ENCODE measurements at places on chromosomes 16 and 17.

- DNase-seq: peak; percentile 43
Observed at GRCh38 chr17:37608351-37609169, 658 bp downstream of the SYNRG start.

GRCh38 chr17:57887161-57887560, 37.3 kb upstream of the MRPS23 start:
- DNase-seq: no peak

- DNase-seq: no peak
Observed at GRCh38 chr16:54009464-54010176, 277.0 kb downstream of the IRX3 start.

GRCh38 chr16:88384222-88385111, 1.7 kb downstream of the ZNF469 start:
- DNase-seq: no peak

GRCh38 chr17:82222816-82223215, 6.0 kb upstream of the SLC16A3 start:
- DNase-seq: no peak

GRCh38 chr16:17104654-17105053, 366.1 kb downstream of the XYLT1 start:
- DNase-seq: no peak

DNA sequence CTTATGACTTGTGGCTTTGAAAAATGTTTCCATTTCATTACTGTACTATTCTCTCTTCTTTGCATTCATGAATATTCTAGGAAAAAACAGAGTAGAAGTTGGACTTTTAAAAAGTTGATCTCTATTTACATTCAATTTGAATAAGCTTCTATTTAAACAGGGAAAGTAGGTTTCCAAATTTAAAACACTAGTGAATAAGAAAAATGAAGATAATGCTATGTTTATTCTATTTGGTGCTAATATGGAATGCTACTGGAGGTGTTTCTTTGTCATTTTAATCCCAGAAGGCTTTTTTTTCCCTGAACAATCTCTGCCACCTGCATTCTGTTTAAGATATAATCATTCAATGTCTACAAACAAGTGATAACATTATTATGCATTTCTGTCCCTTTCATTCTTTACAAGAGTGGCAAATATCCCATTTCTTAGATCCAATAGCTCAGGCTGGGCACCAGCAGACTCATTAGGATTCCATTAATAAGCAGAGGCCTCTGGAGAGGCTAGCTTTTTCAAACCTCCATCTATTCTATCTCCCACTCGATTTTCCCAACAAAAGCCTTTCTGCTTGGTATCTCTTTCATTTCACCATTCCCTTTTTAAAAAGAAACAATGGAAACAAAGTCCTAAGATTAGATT, 1001.6 kb upstream of the CDH8 start:
- no peak for DNase-seq

- no peak for DNase-seq
Observed at GRCh38 chr16:79336437-79337229, 263.9 kb downstream of the MAF start.

DNA sequence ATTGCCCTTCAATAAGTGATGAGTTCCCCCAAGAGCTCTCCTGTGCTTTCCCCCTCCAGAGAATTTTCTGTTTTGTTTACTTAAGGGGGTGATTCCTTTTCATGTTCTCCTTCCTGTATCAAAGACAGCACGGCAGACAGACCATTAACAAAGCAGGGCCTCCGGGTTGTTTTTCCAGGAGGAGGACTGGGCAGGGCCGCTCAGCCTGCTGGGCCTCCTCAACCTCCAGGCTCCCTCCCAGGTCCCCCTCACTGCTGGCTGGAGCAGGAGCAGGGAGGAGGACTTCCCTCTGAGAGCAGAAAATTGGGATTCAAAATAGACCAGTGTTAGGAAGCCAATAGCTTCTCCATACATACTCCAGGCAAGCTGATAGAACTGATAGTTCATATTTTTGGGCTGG, 20.4 kb downstream of the SDK2 start:
- no peak for DNase-seq

GRCh38 chr16:65679785-65680184, 557.9 kb upstream of the CDH11 start:
- no peak for DNase-seq

- DNase-seq: no peak
Observed at GRCh38 chr16:21268236-21268635, 9.9 kb downstream of the CRYM start.

- DNase-seq: no peak
Observed at GRCh38 chr16:56889206-56889605, 24.2 kb downstream of the SLC12A3 start.

GRCh38 chr16:84169765-84170310, 17.0 kb downstream of the TAF1C start:
- no peak for DNase-seq

DNA sequence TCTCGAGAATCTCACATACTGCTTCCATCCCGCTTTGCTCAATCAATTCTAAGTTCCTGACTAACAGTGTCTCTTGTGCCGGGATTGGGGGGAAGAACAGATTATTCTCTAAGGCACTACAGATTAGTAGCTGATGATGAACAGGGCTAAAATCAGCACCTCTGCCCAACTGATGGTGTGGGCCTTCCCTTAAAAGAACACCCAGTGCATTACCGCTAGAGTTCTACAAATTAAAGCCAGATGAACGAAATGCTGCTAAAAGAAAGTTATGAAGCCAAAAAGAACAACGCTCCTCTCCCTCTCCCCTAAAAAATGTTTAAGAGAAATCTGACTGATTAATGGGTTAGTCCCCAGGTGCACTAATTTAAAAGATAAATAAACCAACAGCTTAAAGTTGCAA, 4.4 kb downstream of the CDC27 start:
- DNase-seq: peak; percentile 52

DNA sequence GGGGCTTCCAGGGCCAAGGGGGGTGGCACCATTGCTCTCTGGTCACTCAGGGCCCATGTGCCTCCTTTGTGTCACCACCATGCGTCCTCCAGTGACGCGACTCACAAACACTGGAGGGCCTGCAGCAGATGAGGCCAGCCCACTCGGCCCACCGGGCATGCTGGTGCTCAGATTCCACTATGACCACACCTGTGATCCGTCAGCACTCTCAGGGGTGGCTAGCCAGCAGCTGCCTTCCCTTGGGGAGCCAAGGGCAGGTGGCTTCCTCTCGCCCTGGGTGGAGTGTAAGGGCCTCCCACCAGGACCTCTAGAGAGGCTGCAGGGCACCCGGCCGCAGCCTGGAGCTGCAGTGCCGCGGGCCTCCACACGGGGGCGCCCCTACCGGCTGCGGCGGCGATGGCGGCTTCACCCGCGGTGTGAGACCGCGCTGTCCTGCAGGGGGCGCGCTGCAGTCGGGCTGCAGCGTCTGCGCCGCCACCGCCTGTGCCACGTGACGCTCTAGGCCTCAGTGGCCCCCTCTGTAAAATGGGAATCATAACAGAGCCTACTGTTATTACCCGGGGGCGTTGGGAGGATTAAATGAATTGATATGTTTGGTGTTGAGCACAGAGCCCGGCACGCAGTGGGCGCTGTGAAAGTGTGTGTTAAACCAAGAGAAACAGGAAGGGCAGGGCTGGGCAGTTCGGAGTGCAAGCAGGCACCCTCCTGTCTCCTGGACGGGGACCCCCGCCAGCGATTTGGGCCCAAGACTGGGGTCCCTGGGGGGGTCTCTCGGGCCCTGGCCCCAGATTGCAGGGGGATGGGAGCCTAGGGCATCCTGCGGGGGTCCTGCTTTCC, 192.4 kb upstream of the GSE1 start:
- DNase-seq: peak; percentile 42

GRCh38 chr16:53947642-53948041, 243.7 kb downstream of the FTO start:
- DNase-seq: no peak

DNA sequence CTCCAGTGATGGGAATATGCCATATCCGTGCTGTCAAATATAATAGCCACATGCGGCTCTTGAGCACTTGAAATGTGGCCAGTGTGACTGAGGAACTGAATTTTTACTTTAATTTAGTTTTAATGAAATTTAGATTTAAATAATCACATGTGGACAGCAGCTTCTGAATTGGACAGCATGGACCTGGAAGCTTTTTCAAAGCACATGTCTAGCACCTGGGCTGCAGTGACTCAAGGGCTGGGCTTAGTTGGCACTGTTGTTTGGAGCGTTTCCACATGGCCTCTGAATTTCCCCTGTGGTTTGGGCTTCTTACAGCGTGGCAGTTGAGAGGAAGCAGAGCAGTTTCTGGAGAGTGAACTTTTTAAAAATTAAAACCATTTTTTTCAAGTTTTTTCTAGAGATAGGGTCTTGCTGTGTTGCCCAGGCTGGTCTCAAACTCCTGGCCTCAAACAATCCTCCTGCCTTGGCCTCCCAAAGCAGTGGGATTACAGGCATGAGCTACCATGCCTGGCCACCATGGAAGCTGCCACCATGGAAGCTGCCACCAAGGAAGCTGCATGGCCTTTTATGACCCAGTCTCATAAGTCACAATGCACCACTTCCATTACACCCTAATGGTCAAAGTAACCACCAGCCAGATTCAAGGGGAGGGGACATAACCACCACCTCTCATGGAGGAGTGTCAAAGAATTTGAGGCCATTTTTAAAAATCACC, 6.7 kb upstream of the TOB1 start:
- DNase-seq: peak; percentile 32

GRCh38 chr17:68054296-68054900, 18.9 kb downstream of the KPNA2 start:
- peak; percentile 83 for DNase-seq

DNA sequence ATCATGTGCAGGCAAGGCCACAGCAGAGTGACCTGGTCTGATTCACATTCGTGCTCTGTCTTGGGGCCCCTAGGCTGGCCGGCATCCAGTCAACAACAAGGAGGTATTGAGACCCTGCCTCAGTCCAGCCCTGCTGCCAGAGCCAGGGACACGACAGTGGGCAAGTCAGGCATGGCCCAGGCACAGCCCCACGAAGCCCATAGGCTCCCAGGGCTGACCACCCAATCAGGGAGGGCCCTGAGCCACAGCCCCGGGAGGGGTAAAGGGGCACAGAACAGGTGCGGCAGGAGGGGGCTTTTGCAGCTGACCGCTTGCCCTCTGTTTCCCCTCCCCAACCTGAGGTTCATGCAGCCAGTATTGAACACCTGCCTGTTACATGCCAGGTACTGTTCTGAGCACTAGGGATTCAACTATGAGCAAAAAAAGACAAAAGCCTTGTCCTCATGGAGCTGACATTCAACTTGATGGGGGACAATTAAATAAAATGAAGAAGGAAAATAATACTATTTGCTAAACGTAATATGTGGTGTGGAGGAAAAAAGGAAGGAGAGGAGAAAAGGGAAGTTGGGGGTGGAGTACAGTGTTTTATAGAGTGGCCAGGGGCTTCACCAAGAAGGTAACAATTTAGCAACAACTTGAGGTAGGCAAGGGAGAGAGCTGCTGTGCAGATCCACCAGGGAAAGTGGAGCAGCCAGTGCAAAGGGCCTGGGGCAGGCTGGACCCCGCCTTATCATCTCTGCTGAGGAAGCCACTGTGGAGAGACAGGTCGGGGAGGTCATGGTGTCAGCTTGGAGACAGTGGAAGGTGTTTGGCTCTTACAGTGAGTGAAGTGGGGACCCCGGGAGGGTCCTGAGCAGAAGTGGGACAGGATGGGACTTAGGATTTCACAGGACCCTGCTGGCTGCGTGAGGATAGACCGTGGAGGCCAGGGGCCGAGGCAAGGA, 6.1 kb downstream of the DRC3 start:
- no peak for DNase-seq

DNA sequence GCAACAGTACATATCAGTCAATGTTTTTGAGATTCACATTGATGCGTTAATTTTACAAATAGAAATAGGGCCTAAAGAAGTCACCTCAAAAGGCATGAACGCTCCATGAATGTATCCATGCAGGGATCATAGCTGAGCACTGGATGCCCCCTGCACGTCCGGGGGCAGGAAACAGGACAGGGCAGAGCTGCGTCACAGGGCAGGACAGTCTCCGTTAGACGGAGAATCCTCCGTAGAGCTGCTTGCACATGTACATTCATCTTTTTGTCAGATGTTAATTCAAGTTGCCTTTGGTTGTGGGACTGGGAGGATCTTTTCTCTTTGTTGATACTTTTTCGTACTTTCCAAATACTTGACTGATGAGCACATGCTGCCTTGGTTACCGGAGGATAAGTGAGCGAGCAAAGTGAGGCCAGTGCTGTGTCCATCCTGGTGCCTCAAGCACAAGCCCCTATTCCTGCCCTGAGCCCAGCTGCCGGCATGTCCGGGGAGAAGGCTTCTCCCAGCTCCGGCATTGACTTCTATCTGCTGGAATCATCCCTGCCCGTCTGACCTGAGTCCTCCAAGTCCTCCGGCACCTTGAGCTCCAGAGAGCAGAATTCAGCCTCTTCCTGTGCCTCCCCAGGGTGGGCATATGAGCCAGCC, 15.0 kb downstream of the GAA start:
- no peak for DNase-seq

DNA sequence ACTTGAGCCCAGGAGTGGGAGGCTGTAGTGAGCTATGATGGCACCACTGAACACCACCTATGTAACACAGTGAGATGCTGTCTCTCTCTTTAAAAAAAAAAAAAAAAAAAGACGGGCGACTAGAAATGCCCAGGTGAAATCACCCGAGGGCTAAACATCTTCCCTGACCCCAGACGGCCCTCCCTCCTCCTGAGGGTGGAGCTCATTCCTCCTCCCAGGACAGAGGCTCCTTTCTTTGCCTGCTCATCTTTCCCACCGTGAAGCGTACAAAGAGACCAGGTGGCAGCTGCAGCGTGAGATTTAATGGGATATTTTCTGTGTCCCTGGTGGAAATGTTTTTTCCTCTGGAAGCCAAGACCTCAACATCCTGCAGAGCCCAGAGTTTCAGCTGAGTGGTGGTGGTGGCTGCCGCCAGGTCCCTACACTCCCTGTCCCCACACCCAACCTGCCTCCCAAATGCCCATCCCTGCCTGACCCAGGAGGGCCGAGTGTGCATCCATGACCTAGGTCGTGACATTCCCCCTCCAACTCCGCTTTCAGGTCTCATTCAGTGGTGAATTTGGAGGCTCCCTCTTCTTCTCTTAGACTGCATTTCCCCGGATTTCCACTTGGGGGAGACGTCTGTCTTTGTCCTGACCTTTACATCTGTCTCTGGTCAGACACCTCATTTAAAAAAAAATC, 14.4 kb upstream of the GPRC5B start:
- DNase-seq: peak; percentile 62

GRCh38 chr16:66605979-66606751, 1.7 kb downstream of the CMTM3 start:
- no peak for DNase-seq

DNA sequence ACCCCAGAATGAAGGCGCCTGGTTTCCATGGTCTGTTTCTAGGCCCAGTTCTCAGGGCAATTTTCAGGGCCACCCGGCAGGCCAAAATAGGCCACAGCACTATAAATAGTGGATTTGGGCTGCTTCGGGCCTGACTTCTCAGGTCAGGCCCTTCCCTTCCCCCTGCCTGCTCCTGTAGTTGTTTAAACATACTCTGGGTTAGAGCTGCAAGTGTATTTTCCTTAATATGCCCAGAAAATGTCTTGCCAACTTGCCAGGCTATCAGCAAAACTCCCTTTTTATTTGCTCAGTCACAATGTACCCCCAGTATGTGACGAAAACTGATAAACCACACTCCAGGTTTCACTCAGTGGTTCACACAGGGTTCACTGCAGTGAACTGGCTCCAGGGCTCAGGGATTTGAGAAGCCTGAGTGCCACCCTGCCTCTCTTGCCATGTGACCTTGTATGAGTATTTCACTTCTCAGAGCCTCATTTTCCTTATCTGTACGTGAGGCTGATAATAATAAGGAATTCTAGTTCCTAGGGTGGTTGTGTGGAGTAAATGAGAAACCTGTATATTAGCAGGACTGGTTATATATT, 76.5 kb downstream of the GPRC5B start:
- no peak for DNase-seq

- DNase-seq: peak; percentile 81
Observed at GRCh38 chr17:77470800-77471733, 330.3 kb downstream of the SEC14L1 start.
